ENCODE measurements at places on chromosomes 3 and 15.

DNA sequence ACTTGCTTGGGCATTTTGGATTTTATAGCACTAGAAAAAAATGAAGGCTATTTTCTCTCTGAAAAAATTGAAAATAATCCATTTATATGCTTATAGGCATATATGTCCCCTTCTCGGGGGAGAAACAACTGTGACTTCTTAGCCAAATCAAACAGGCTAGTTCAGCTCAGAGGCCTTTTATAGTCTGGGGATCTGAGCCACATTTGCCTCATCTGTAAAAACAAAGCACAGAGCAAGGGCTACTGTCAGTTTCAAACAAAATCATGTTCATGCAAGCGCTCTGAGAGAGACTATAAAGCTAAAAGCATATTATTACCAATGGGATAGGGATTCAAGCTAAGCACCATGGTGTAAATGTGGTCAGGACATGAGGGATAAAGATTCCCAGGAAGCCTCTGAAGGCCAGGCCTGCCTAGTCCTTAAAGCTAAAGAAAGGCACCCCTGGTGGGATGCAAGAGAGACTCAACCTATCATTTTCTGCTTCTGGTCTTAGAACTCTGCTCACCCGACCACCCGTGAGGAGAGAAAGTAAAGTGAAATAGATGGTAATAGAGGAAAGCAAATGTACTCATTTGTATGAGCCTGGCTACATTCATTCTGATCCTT, 51.0 kb upstream of the IL12A start:
- no peak for DNase-seq

DNA sequence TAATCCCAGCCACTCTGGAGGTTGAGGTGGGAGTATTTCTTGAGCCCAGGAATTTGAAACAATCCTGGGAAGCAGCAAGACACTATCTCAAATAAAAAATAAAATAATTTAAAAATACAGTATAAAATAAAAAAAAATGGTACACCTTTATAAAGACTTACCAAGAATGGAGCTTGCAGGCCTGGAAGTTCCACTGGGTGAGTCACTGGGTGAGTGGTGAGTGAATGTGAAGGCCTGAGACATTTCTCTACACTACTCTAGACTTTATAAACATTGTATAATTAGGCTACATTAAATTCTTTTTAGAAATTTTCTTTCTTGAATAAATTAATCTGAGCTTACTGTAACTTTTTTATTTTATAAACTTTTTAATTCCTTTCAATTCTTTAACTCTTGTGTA, 609.1 kb upstream of the BCHE start:
- no peak for DNase-seq

GRCh38 chr3:183018421-183019192, 38.3 kb upstream of the DCUN1D1 start:
- DNase-seq, result no peak

- no peak for DNase-seq
Measured at GRCh38 chr3:157094751-157095480, 65.0 kb downstream of the CCNL1 start.

DNA sequence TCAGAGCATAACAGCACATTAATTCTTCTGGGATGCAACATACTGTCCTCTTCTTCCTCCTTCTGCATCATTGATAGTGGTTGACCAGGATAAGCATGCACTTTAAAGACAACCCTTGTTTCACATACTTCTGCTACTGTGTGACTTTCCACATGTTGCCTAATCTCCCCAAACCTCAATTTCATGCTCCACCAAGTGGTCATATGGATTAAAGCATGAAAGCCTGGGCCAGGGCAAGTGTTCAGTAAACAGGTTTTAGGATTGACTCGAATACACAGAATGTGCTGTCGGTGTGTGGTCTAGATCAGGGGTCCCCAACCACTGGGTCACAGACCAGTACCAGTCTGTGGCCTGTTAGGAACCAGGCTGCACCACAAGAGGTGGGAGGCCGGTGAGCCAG, 22.5 kb upstream of the BFSP2 start:
- DNase-seq, result no peak

GRCh38 chr15:57442335-57442734, 66.0 kb downstream of the CGNL1 start:
- DNase-seq, result no peak

DNA sequence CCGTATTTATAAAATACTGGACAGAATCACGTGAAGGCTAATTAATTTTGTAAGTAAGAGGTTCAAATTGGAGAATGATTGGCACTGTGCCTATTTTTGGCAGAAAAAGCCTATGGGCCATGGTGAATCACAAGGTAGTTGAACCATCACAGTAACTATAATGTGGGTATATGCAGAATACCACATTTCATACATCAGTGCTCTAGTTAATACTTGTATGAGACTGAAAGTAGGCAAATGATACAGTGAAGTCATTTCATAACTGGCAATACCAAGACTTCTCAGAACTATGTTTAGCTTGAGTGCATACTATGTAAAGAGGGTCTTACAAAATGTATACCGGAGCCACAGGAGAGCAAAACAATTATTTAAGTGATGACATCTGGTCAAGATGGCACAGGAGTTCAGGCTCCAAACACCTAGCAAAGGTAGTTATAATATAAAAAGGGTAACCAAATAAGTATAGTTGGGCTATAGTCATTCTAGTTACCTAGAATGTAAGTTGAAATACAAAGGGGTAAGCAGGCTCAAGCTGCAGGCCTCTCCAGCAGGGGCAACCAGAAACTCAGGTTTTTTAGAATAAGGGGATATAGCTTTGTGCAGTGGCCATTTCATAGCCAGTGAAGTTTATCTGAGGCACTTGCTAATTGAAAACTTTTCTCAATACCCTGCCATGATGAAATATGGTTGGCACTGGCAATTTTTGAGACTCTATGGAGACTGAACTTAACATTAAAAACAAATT, 19.1 kb downstream of the GPR160 start:
- no peak for DNase-seq

- DNase-seq, result no peak
Measured at GRCh38 chr15:66880380-66881155, 178.5 kb downstream of the SMAD6 start.

DNA sequence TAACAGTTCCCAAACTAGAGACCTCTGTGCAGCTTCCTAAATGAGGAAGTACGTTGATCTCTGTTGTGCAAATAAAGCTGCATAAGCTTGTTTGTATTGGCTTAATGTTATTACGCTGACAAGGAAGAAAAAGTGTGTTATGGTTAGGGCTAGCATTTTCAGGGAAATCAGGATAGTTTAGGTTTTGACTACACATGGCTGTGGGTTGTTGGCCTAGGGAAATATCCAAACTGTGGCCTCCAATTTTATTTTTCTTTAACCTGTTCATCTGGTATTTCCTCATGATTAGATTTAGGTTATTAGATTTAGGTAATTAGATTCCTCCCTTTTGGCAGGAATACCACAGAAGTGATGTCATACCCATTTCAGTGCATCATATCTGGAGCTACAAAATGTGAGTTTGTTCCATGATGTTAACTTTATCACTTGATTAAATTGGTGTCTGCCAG, 8.7 kb upstream of the MCCC1 start:
- no peak for DNase-seq

DNA sequence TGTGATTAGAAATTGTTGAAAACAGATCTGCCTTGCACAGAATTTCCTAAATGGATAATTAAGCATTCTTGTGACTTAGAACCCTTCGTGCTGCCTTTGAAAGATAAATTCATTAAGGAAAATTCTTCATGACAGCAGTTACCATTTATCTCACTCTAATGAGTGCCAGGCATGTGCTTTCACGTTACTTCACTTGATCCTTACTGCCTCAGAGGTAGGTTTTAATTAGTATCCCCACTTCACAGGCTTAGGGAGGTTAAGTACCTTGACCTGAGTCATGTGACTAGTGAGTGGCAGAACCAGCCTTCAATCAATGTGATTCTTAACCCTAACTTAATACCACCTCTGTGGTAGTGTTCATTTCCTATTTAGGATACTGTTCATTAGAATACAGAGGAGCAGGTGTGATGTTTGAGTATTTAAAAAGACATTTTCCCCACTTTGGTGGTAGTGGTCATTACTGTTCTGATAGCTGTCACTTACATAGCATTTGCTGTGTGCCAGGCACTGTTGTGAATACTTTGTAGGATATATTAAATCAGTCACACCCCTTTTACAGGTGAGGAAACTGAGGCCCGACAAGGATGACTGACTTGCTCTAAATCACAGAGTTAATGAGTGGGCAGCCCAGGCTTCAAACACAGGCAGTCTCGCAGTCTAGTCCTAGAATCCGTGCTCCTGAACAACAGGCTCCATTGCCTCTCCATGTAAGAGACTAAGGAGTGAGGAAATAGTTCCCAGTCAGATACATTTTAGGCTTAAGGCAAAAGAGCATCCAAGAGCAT, 57.9 kb downstream of the RLBP1 start:
- no peak for DNase-seq

DNA sequence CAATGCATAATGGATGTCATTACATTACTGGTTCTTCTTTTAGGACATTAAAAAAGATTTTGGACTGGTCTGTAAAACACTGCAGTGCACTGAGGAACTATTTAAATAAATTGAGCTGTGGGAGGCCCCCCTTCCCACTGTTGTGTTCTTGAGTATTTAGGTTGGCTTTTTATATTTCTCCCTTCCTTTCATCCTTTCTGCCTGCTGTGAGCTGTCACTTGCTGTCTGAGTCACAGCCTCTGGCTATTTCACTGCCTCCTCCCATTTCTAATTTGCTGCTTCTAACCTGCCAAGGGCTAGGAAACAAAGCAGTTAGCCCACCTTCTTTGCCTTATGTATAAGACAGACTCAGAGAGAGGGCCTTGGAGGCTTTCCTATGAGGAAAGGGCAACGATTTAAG, 89.0 kb upstream of the FNDC3B start:
- no peak for DNase-seq
